ENCODE measurements at places on chromosomes 4 and X. TPM values are rescaled to one million over a fixed set of nuclear protein-coding genes. Genes with fewer than 3 reads are reported as not detected.

Gene MAGIX
- 27.7 TPM for total RNA-seq

Gene MAGEE1
- total RNA-seq = 0.18 TPM

Gene PRDM8
- total RNA-seq = 0.28 TPM

Gene FAM9B
- total RNA-seq = 1.1 TPM

Gene OTUD4
- total RNA-seq = 16.9 TPM

Gene GTPBP6
- 31.7 TPM for total RNA-seq

Gene SRPX2
- total RNA-seq = 3.6 TPM

Gene CENPVL2
- total RNA-seq = not detected

Gene RADX
- 0.60 TPM for total RNA-seq

Gene MXRA5
- total RNA-seq = 0.91 TPM

Gene SLITRK4
- not detected for total RNA-seq

Gene FAM47A
- not detected for total RNA-seq

Gene RNF150
- total RNA-seq = 1.4 TPM

Gene XIAP
- 26.8 TPM for total RNA-seq

Gene TMPRSS11A
- total RNA-seq = not detected

Gene UTP3
- total RNA-seq = 11.5 TPM

Gene CCNA2
- total RNA-seq = 0.45 TPM

Gene FREM3
- not detected for total RNA-seq

Gene GPR119
- not detected for total RNA-seq

Gene HPGDS
- total RNA-seq = 0.10 TPM

Gene XAGE5
- not detected for total RNA-seq

Gene NEUROG2
- not detected for total RNA-seq

Gene EMCN
- 1.8 TPM for total RNA-seq

Gene SPANXD
- total RNA-seq = not detected

Gene TLR6
- 1.5 TPM for total RNA-seq

Gene MAGEB1
- not detected for total RNA-seq

Gene TKTL1
- total RNA-seq = not detected

Gene DCAF8L2
- total RNA-seq = not detected

Gene BEND2
- total RNA-seq = not detected

Gene MUC7
- not detected for total RNA-seq

Gene MAGEA1
- total RNA-seq = not detected

Gene LRP2BP
- total RNA-seq = 0.23 TPM

Gene AVPR2
- total RNA-seq = not detected

Gene UGT8
- total RNA-seq = 0.15 TPM

Gene TENM3
- total RNA-seq = 1.4 TPM

Gene TRIML1
- total RNA-seq = not detected

Gene KDR
- total RNA-seq = 13.5 TPM

Gene FRAS1
- total RNA-seq = 0.65 TPM

Gene PRRG3
- total RNA-seq = 0.38 TPM

Gene PCDH7
- 1.5 TPM for total RNA-seq

Gene CSAG1
- not detected for total RNA-seq

Gene NOCT
- total RNA-seq = 5.1 TPM

Gene FGB
- 9,039 TPM for total RNA-seq

Gene ITIH6
- total RNA-seq = not detected

Gene MMRN1
- total RNA-seq = 5.0 TPM

Gene CPZ
- 0.45 TPM for total RNA-seq

Gene F8A3
- total RNA-seq = 16.4 TPM

Gene SATL1
- total RNA-seq = not detected

Gene CT55
- not detected for total RNA-seq
